Activated CD4-positive, CD25-positive, alpha-beta regulatory T cell treated with anti-CD3 and anti-CD28 coated beads, Interleukin-2, amount 50 U/mL, for 16 hours (primary cell): ENCODE measurements at places on chromosomes 2 and 18.

DNA sequence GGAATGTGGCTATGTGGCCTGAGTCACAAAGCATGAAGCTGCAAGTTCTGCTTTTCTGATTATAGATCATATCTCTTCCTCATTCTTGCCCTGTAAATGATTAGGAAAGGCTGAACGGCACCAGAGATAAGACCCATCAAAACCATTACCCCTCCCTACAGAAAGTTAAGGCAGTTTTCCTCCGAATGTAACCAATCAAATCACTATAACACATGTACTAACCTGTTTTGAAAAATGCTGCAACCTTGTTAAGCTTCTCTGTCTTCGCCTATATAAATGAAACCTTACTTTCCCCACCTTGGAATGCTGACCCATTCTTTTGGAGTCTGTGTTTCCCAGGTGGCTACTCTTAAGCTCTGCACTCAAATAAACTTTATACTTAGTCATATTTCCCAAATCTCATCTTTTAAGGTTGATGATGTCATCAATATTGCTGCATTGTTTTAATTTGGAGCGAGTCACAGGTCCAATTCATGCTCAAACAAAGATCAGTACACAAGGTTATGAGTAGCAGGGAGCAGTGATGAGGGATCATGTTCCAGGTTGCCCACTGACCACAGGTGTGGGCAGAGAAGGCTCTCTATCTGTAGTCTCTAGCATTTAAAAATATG, 662.3 kb downstream of the IRS1 start:
- DNase-seq: no peak

DNA sequence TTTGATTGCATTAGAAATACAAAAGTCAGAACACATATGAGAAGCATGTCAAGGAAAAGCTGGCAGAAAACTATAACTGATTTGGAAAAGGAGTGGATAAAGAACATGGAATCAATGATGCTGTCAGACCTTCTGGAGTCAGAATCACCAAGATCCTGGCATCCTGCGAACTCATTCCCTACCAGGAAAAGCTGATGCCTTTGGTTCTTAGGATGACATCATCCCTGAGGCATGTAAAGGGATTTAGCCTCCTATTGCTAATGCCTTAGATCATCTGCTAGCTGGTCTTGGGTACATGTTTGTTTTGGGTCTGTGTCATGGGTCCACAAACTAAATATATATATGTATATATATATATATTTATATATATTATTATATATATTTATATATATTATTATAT, 680.7 kb downstream of the EPHA4 start:
- no peak for DNase-seq

DNA sequence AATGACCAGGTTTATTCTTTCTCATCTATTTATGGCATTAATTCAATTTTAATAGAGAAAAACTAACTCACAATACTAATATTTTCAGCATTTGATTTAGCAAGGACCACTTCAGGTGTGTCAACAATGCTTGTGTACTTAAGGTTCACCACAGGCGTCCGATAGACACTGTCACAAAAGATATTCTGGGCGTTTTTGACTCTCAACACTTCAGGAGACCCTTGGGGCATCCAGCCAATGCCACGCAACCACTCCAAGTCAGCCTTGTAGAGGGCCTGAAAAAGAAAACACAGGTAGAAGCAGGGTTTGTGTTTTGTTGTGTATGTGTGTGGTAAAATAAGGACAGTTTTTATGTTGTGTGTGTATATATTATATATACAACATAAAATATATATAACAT, 158.2 kb downstream of the NEB start:
- DNase-seq: no peak

DNA sequence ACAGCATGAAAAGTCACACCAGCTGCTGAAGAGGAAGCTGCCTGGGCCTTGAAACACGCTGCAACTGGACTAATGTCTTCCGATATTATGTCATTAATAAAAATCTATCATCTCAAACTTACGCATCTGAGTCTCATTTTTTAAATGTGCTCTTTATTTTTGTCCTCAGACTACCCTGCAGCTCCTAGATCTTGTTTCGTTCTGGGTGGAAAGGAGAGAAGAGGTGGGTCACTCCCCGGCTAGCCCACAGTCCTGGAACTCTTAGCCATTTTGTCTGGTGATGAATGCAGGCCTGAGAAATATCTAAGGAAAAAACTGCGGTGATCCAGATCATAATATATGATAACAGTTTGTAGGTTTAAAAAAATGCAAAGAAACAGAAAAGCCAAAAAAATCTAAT, 73.3 kb downstream of the TXNL1 start:
- no peak for DNase-seq

- DNase-seq: no peak
These were observed 51.5 kb downstream of the L3MBTL4 start for GRCh38 chr18:6363216-6363615.

- no peak for DNase-seq
These were observed 313.0 kb upstream of the NRXN1 start for GRCh38 chr2:51344886-51345285.

DNA sequence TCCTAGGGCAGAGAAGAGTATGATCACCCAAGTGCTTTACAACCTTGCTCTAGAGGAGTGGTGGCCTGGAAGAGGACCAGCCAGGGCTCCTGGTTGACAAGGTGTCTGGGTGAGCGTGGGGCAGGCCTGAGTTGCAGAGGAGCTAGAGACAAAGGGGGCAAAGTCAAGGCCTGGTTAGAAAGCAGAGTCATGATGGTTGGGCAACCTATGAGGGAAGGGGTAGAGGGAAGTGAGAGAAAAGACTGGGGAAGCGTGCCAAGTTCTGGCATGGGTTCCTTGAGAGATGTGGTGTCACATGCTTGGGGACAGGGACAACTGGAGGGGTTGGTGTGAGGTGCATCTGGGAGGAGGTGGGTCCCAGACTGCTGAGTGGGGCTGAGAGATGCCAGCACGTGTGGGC, 13.5 kb downstream of the ZFP36L2 start:
- no peak for DNase-seq

GRCh38 chr18:50044402-50044801, 150.5 kb downstream of the MYO5B start:
- no peak for DNase-seq

- DNase-seq: no peak
These were observed 7.2 kb upstream of the ITGA6 start for GRCh38 chr2:172420216-172420615.

- no peak for DNase-seq
These were observed 41.4 kb downstream of the DGKD start for GRCh38 chr2:233395687-233396086.

- DNase-seq: no peak
These were observed 151.3 kb downstream of the NEDD4L start for GRCh38 chr18:58195278-58195765.
